Karpas-422 (cell line): ENCODE measurements at places on chromosomes 4 and X.

DNA sequence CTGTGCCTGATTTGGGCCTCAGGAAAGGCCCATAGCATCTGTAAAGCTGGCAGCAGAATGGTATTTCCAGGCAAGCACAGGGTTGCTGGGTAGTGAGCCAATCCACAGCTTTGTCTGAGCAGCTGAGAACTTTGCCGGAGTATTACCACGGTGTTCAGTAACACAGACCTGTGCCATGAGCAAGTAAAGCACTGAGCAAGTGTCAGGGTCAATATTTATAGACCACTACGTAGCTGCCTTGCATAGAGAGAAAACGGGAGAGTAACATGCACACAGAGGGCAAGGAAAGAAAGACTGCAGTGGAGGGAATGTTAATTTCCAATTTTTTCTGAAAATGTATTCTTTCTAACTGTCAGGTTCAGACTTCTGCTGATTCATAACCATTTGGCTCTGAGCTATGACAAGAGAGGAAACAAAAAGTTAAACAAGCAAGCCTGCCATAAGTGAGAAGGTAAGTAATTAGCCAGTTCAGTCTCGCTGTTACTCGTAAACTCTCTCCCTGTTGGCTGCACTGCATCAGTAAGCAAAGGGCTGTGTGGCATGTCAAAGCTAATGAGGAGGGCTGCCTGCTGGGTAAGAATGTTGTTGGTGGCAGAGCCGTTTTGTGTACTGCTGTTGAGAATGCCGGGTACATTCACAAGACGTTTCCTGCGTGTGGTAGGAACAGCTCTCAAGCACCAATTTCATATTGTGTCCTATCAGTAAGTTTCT is 238.1 kb downstream of the BMPR1B start:
- no peak for DNase-seq

DNA sequence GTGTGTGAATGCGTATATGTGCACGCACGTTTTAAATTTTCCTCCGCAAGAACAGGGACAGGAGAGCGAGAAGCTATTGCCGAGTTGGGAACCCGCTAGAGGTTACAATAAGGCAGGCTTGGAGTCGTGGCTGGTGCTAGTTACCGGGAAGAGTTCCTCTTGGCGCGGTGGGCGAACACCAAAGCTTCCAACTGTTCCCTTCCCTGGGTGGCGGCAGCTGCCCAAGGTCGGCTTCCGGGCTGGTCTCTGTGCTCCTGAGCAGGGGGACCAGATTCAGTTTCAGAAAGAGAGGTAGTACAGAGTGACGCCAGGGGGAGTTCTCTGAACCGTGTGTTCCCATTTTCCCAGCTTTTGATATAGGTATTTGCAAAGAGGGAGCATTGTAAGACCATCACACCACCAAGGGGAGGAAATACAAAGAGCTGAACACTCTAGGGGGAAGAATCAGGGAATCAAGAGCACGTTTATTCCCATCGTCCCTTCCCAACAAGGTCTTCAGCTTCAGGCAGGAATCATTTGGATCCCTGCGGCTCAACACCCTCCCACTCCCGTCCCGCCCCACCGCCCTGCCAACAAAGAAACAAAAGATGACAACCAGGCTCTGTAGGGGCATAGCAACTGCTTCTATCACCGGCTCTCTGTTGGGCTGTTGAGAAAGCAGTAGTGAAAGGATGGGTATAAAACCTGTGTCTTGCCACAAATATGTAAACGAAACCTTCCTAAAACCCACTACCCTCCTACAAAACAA is 113.6 kb upstream of the TEX13C start:
- no peak for DNase-seq

- DNase-seq: no peak
Observed at GRCh38 chrX:392575-392846, 5.8 kb upstream of the PPP2R3B start.

GRCh38 chr4:48431401-48431800 is 51.7 kb upstream of the SLC10A4 start:
- no peak for DNase-seq

DNA sequence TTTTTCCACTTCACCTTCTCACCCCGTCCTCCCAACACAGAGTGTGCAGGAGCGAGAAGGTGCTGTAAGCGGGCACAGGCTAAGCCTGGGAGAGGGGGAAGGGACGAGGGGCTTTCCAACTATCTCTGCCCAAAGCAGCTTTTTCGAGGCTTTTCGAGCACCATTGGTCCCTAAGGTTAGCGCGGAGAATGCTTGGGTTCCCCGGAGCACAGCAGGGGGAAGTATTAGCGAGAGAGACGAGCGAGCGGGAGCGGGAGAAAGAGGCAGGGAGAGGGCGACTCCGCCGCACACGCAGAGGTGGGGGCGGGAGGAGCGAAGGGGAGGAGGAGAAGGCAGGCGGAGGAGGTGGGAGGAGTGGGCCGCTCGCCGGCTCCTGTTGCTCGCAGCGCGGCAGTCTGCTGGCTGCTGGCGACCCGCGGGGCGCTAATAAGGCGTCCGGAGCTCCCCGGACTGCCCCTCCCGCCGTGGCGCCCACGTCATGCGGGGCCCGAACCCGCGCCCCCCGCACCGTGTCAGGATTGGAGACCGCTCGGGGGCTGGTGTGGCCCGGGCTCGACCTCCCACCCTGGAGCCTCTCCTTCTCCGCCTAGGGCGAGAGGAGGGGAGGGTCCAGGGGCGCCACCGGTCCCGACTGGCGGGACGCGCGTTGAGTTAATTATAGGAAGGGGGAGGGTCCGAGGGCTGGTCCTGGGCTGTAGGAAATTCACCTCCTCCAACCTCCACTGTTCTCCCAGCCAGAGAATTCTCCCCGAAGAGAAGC is at the start of gene ADAMTS3:
Gene ADAMTS3 (minus strand): TSS at position 263 of the 760 bp plus-strand sequence. CDS start 459 bp downstream, outside the sequence.
- no peak for DNase-seq
